ENCODE measurements at places on chromosomes 1 and 21.

DNA sequence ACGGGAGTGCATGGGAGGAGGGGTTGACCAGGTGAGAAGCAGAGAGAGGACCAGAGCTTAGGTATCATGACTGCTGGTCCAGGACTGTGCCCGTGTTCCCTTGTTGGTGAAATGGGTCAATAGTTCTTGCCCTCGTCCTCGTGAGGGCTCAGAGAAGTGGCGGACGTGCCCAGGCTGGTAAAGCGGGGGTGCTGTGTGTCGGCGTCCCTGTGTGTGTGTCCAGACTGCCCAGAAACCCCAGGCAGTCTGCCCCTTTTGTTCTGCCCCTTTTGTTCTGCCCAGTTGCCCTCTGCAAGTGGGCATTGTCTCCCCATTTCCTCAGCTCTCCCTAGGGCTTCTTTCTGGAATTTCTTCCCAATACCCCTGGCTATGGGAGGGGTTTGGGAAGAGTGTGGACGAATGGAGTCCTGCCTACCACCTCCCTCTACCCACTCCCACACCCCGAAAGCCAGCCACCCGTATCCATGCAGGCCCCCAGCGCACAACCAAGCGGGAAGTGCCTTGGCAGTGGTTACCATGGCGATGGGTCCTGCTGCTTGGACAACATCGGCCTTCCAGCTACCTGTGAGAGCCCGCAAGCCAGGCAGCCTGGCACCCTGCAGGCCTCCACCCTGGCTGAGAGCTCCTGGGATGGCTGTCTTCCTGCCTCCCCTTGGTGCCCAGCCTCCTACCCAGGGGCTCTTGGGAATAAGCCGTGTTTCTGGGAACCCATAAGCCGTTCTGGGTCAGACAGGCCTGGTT lies 34.7 kb downstream of the ACOT11 start:
- DNase-seq: no peak

- peak; percentile 88 for DNase-seq
Observed at GRCh38 chr1:75724472-75725022, at the start of gene ACADM. ACADM (plus strand) TSS chr1:75724709; CDS start chr1:75724788, 79 bp downstream.

DNA sequence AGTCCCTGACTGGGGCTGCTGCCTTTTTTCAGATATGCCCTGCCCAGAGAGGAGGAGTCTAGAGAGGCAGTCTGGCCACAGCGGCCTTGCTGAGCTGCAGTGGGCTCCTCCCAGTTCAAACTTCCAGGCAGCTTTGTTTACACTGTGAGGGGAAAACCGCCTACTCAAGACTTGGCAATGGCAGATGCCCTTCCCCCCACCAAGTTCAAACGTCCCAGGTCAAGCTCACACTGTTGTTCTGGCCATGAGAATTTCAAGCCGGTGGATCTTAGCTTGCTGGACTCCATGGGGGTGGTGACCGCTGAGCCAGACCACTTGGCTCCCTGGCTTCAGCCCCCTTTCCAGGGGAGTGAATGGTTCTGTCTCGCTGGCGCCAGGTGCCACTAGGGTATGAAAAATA lies 18.3 kb upstream of the C1orf53 start:
- no peak for DNase-seq

- no peak for DNase-seq
Observed at GRCh38 chr1:161285521-161285920, 24.2 kb downstream of the MPZ start.

DNA sequence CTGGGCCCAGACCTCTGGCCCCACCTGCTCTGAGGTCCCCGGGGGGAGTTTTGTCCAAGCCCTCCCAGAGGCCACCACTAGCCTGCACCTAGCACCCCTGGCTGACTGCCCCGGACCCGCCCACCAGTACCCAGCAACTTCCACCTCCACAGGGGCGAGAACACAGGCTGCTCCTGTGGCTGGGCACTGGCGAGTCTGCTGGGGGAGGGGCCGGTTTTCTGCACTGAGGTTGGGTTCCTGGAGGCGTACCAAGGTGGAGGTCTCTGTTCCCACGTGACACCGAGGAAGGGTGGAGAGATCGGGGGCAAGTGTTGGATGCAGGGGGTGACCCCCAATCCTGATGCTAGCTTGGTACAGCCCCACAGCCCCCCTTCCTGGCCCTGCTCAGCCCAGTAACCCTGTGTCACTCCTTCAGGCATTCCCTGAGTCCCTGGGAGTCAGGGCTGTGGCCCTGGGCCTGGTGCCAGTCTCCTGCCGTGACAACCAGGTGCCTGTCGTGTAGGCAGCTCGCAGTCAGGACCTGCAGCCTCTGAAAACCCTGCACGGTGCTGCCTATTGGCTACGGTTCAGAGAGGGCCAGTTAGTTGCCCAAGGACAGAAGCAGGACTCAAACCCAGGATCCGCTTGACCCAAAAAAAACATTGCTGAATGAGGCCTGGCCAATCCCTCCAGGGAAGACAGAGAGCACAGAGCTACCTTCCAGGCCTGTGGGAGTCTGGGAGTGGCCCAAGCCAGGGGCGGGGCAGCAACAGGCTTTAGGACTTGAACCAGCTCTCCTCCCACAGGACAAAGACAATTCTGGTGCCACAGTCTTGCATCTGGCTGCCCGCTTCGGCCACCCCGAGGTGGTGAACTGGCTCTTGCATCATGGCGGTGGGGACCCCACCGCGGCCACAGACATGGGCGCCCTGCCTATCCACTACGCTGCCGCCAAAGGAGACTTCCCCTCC lies 3.1 kb downstream of the ESPN start:
- DNase-seq: no peak

- no peak for DNase-seq
Observed at GRCh38 chr1:214028649-214029406, 41.1 kb downstream of the PROX1 start.

- DNase-seq: no peak
Observed at GRCh38 chr21:44967082-44968047, 27.5 kb downstream of the SLX9 start.

Data from activated naive CD4-positive, alpha-beta T cell treated with Interleukin-2 at 50 U/mL for 16 hours (primary cell).